ENCODE measurements at places on chromosomes 13 and 19.

DNA sequence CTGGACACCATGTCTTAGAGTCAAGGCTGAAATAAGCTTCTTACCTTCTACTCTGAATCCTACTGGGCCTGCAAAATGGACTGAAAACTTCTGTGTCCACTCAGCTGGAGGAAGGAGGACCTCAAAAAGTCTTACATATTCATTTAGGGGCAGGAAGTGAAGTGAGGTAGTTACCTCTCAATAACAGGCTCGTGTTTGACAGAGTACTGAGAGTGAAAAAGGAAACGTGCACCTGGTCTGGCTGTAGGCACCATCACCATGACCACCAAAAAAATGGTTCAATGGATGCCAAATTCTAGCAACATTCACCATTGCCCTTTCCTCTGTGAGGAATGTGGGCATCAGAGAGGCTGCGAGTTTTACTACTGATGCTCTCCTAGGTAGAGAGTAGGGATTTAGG, 176.2 kb downstream of the RFC3 start:
- DNase-seq: no peak

- DNase-seq: no peak
Observed at GRCh38 chr19:50205681-50206138, 2.3 kb downstream of the MYH14 start.

- no peak for DNase-seq
Observed at GRCh38 chr19:47716270-47716937, 3.2 kb downstream of the EHD2 start.

DNA sequence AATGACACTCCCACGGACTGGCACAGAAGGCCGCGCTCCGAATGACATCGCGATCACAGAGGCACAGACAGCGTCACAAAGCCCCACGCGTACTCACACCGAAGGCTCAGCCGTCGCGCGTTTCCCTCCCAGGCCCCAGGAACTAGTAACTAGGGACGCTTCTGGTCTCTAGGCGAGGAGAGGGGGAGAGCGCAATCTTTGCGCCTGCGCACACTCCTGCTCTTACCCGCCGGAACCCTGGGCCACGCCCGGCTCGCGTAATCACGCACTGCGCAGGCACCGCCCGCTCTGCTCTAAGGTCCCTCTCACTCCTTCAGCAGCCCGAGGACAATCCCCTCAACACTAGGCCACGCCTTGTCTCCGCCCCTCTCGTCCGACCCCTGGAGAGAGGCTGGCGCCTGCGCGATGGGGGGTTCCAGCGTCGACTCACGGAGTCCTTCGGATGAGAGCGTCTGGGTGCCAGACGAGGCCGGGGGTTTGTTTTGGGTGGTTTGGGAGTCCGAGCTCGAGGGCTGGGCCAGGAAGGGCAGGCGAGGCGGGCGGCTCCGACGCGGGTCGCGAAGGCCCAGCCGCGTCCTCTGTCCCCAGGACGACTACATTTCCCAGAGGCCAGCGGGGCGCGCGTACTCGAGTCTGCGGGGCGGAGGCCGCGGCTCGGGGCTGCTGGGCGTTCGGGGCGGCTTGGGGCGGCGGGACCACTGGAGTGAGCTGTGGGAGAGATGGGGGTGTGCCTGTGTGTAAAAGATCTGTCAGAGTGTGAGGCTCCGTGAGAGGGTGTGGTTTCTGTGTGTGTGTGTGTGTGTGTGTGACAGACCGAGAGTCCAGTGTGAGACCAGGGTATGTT, at the start of gene ZNF471:
ZNF471 (plus strand) TSS at position 410 of the 844 bp plus-strand sequence. CDS start 3,717 bp downstream, outside the sequence.
- DNase-seq: peak; percentile 62

DNA sequence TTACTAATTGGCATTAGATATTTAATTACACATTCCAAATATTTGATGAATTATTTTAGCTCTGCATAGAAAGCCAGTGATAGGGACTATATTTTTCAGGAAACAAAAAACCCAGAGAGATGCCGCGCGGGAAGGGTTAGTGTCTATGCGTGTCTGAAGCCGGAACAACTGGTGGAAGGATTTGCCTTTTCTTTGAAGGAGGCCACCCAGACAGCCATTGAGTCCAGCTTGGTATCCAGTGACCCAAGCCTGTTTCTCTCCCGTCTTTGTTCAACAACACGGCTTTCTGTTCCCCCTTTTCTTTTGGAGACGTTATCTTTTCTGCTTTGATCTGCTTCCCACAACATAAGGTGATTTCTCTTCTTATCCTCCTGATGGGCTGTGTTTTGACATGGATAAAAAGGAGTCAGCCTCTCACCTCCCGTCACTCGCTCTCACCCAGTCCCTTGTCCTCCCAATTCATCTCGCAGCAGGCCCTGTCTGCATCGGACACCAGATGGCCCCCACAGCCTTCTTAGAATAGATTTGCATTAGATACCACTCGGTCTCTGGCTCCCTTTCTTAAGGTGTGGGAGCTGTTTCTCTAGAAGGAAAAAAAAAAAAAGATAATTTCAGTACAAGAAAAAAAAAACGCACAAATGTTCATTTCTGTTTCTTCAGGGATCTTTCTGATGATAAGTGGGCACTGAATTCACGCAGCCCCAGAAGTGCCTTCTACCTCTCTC, 361.8 kb downstream of the ZNF536 start:
- no peak for DNase-seq

DNA sequence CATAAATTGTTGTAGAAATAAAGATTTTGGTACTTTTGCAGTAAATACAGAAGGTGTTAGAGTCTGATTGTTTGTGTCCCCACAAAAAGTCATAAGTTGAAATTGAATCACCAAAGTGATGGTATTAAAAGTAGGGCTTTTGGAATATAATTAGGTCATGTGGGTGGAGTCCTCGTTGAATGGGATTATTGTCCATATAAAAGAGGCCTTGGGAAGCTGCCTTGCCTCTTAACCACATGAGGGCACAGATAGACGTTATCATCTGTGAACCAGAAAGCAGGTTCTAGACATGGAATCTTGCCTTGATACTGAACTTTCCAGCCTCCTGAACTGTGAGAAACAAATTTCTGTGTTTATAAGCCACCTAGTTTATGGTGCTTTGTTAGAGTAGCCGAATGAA, 186.8 kb downstream of the PRR20E start:
- no peak for DNase-seq

DNA sequence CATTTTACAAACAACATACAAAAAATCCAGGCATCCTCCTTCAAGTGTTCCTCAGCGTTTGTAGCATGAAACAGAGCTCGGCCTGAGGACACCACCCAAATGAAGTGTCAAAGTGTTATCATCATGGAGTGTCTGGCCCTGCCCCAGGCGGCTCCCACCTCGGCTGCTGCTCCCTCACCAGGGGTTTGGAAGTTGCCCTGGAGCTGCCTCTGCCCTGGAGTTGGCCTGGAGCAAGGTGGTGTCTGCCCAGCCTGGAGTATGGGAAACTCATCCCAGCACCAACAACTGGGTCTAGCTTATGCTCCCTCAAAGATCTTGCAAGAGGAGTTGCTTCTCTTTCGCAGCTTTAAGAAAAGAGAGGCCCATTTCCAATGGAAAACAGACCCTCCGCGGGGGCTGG, 120.4 kb downstream of the FOXO1 start:
- no peak for DNase-seq

- DNase-seq: no peak
Observed at GRCh38 chr19:56312342-56312741, 2.3 kb downstream of the ZSCAN5A start.

DNA sequence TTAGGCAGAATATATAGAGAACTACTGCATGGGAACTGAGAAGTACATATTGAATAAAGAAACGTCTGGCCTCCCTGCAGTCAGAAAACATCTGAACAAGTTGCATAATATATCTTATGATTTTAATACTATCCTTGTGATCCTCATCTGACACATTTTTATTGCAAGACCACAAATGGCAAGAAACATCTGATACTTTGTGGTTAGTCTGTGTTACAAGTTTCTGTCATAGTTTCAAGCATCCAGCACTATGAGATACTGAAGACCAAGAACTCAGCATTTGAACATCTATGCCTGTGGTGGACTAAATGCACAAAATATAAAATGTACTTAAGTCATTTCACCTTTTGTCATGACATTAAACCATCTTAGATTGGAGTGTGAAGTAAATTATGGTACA, 1175.8 kb upstream of the MIR17HG start:
- no peak for DNase-seq
